Esophagus muscularis mucosa (tissue), 4 donors: ENCODE measurements at places on chromosomes 6 and 20. TPM values are rescaled to one million over a fixed set of nuclear protein-coding genes. Genes with fewer than 3 reads are reported as not detected.

PGC gene
- total RNA-seq = 1.1 TPM

HBS1L gene
- total RNA-seq = 52.0 TPM

DEFB118 gene
- total RNA-seq = not detected

DNA sequence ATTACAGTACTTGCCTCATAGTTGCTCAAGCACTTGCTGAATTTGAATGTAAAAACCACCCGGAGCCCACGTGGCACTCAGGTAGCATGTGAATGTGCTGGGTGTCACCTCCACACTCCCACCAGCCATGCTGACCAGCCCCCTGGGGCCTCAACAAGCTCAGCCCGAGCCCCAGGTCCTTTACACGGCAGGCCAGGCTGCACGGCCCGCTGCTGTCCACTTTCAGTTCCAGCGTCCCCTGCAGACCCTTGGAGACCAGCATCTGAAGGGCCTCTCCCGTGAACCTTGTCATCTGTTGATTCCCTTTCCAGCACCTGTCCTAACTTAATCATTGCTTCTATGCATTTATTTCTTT is 33.3 kb upstream of the ZBP1 start:
- H3K4me1 ChIP-seq = peaks cover 23% of the 10 kb centered on the region
- H3K27ac ChIP-seq = no peak overlapping the region
- no peak overlapping the region for H3K4me3 ChIP-seq
- H3K36me3 ChIP-seq = peaks cover 66% of the 10 kb centered on the region

DNA sequence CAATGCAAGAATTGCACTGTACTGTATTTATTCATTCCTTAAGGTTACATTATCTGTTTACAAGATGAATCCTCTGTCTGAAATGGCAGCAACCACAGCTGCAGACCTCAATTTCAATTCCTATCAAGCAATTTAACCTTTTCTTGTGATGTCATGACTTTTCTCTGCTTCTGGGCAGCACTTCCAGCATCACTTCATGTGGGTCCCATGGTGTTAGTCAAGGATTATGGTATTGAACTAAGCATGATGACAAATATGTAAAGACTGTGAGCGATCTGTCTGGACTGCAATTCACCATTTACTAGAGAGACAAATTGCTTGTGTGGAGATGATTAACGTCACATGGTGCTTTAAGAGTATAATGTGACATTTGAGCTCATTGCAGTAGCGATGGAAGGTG is 90.5 kb upstream of the CCN2 start:
- no peak overlapping the region for H3K4me3 ChIP-seq
- no peaks in the 10 kb centered on the region for H3K36me3 ChIP-seq
- no peaks in the 10 kb centered on the region for H3K27me3 ChIP-seq

GRCh38 chr6:28782113-28782673 is 141.6 kb downstream of the TRIM27 start:
- H3K4me3 ChIP-seq = no peak overlapping the region
- H3K27ac ChIP-seq = no peak overlapping the region
- H3K36me3 ChIP-seq = no peaks in the 10 kb centered on the region

GRCh38 chr6:137552809-137553208 is 58.6 kb upstream of the OLIG3 start:
- H3K4me1 ChIP-seq = no peaks in the 10 kb centered on the region
- no peak overlapping the region for H3K4me3 ChIP-seq
- no peaks in the 10 kb centered on the region for H3K36me3 ChIP-seq
- H3K27ac ChIP-seq = no peak overlapping the region

DNA sequence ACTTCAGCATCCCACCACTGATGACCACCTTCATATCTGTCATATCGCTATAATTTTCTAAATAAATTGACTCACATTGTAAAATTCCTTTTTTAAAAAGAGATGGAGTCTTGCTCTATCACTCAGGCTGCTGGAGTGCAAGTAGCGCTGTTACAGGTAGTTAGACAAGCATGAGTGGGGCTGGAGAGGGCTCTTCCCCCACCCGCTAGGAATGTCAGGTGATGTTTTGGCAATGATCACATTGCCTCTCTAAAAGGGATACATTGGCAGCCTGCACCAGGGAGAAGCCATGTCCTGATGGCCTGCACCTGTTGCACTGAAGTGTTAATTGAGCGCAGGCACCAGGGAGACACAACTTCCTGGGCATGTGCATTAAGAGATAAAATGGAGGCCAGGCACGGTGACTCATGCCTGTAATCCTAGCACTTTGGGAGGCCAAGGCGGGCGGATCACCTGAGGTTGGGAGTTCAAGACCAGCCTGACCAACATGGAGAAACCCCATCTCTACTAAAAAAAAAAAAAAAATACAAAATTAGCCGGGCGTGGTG is 16.9 kb upstream of the SLC22A16 start:
- no peaks in the 10 kb centered on the region for H3K36me3 ChIP-seq
- no peaks in the 10 kb centered on the region for H3K27me3 ChIP-seq
- H3K4me3 ChIP-seq = no peak overlapping the region
- no peak overlapping the region for H3K27ac ChIP-seq
- no peak for DNase-seq
- H3K4me1 ChIP-seq = no peaks in the 10 kb centered on the region

DNA sequence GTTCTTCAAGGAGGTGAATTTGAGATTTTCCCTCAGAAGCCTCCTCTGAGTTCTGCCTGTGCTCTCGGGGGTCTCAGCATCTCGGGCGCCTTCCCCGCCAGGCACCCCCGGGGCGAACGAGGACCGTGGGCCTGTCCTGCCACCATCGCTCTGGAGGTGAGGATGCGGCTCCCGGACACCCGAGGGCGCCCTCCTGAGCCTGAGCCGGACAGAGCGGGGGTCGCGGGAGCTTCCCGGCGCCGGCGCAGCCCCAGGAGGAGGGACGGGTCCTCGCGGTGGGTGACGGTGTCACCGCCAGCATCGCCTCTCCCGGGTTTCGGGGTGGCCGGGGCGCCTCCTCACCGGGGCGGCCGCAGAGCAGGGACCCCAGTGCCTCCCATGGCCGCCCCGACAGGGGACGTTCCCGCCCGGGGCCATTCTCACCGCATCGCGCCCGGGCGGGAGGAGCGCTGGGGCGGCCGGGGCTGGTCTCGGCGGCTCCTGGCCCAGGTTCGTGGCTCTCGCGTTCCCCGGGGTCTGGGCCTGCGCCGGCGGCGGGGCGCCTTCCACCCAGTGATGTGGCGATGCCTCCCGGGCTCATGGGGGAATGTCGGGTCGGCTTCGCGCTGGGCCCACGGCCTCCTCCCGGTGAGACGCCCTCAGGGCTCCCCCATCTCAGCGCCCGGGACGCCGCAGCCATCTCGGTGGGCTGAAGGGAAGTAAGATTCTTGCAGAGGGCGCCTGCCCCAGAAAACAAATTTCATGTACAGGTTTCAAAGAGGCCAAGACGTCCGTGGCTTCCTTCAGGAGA is 210.5 kb downstream of the ERMARD start:
- no peaks in the 10 kb centered on the region for H3K27me3 ChIP-seq
- peak overlapping the region; percentile 61 for H3K27ac ChIP-seq
- DNase-seq = no peak

- H3K36me3 ChIP-seq = no peaks in the 10 kb centered on the region
- H3K4me1 ChIP-seq = no peaks in the 10 kb centered on the region
- no peak overlapping the region for H3K27ac ChIP-seq
- H3K27me3 ChIP-seq = no peaks in the 10 kb centered on the region
- DNase-seq = no peak
Observed at GRCh38 chr6:8229915-8230756, 127.8 kb upstream of the EEF1E1 start.

DNA sequence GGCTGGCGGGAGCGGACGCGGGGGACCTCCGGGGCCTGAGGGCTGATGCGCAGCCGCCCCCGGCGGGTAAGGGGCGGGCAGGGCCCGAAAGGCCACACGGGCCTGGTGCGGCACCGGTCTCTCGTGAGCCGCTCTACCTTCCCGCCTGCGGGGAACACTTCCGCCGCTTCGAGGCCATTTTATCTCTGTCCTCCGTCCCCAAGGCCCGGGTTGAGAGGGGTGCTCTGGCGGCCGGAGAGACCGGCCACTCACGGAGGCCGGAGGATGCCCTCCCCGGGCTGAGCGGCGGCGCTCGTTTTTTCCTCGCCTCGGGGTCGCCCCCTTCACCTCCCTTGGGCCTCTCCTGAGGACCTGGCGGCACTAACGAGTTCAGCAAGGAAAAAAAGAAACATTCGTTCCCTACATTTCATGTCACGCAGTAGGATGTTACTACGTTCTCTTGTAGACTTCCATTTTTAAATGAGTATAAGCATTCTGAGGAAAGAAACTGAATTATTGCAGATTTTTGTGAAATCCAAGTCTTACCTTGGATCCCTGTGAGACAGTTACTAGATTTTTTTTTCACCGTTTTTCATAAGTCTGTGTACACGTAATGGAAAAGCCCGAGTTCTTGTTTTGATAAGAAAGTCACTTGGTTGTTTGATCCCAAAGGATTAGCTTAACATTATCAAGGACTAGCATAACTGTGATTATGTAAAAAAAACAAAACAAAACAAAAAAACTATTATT is 575 bp downstream of the WTAP start:
- H3K4me3 ChIP-seq = peak overlapping the region; percentile 88

DNA sequence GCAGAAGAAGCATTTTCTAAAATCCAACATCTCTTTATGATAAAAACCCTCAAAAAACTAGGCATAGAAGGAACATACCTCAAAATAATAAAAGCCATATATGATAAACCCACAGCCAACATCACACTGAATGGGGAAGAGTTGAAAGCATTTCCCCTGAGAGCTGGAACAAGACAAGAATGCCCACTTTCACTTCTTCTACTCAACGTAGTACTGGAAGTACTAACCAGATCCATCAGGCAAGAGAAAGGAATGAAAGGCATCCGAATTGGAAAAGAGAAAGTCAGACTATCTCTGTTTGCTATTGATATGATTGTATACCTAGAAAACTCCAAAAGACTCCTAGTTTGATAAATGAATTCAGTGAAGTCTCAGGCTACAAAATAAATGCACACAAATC is 7.9 kb upstream of the CDK19 start:
- H3K27me3 ChIP-seq = no peaks in the 10 kb centered on the region
- H3K4me1 ChIP-seq = peaks cover 13% of the 10 kb centered on the region
- H3K27ac ChIP-seq = no peak overlapping the region
- no peak overlapping the region for H3K4me3 ChIP-seq
- no peak for DNase-seq
- no peaks in the 10 kb centered on the region for H3K36me3 ChIP-seq

DNA sequence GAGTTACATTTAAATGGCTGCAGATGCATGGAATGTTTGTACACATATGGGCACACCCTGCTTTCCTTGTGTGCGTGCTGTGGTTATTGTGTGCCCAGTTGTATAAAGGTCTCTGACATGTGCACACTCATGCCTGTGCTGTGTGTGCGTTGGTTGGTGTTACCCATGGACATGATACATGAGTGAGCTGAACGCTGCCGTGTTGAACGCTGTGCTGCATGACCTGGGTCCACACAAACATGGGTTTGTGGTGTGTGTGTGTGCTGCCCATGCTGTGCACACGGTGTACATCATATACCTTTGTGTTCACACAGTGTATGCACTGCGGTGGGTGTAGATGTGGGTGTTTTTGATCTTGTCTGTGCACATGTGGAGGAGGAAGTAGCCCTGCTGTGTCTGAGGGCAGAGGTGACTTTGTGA is 54.4 kb downstream of the TOX2 start:
- H3K4me3 ChIP-seq = no peak overlapping the region
- H3K36me3 ChIP-seq = no peaks in the 10 kb centered on the region
- no peaks in the 10 kb centered on the region for H3K27me3 ChIP-seq

- H3K4me3 ChIP-seq = no peak overlapping the region
- no peak overlapping the region for H3K27ac ChIP-seq
- no peak for DNase-seq
Observed at GRCh38 chr6:113846577-113846976, 10.6 kb upstream of the MARCKS start.

DNA sequence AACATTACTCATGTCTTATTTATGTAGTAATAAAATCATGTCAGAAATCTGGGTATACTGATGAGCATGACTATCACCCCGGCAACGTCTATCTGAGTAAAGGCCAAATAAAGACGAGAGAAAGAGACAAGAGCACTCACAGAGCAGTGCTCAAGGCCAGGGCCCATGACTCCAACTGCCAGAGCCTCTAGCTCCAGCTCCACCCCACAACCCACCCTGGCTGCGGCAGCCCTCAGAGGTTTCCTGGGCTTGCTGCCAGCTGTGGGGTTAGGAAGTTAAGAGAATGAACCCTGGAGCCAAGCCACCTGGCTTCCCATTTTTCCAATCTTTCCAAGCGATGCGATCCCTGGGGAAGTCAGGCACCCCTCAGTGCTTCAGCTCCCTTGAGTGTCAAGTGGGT is 92.0 kb upstream of the PAX1 start:
- H3K36me3 ChIP-seq = no peaks in the 10 kb centered on the region
- no peak overlapping the region for H3K27ac ChIP-seq
- peak; percentile 88 for DNase-seq
- H3K27me3 ChIP-seq = peaks cover 47% of the 10 kb centered on the region

- H3K4me3 ChIP-seq = no peak overlapping the region
- no peak overlapping the region for H3K27ac ChIP-seq
- H3K4me1 ChIP-seq = no peaks in the 10 kb centered on the region
- DNase-seq = peak; percentile 14
Observed at GRCh38 chr20:52118016-52118623, 73.5 kb downstream of the ZFP64 start.

DNA sequence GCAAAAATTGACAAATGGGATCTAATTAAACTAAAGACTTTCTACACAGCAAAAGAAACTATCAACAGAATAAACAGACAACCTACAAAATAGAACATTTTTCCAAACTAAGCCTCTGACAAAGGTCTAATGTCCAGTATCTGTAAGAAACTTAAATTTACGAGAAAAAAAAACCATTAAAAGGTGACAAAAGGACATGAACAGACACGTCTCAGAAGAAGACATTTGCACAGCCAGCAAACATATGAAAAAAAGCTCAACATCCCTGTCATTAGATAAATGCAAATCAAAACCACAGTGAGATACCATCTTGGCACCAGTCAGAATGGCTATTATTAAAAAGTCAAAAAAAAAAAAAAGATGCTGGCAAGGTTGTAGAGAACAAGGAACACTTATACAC is 70.6 kb upstream of the GRIK2 start:
- H3K4me1 ChIP-seq = no peaks in the 10 kb centered on the region
- H3K4me3 ChIP-seq = no peak overlapping the region
- H3K36me3 ChIP-seq = no peaks in the 10 kb centered on the region
- H3K27ac ChIP-seq = no peak overlapping the region

DNA sequence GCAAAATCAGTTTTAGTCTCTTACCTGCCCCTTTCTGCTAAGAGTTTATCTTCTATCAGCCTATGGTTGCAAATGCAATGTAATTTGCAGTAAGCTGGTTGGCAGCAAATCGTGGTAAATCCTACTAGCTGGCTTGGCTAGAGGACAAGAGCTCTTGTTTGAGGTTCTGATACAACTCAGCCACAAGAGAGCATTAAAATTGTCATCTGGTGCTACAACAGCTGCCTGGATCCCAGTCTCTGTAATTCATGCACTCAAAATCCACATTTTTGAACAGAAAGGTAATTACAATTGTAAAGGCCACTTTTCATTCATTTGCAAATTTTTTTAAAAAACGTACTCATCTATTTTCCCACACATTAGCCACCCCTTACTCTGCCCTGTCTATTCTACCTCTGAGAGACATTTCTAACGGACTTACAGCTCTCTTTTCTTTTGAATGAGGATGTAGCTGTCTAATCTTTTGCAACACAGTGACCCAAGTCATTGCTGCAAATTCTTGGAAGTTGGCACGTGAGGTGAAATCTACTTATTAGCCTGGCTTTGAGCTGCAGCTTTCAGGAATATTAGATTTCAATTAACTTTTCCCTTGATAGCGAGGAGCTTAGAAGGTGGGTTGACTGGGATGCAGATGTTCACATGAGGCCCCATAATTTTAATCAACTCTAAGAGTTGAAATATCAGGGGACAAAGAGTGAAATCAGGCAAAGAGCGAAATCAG is 54.0 kb upstream of the FAM184A start:
- no peaks in the 10 kb centered on the region for H3K27me3 ChIP-seq
- no peak overlapping the region for H3K4me3 ChIP-seq
- H3K27ac ChIP-seq = no peak overlapping the region
- no peak for DNase-seq
- no peaks in the 10 kb centered on the region for H3K36me3 ChIP-seq
